ENCODE measurements at places on chromosomes 2 and 18.
A peak's percentile ranks its signal among the peaks of the same experiment; 100 is the strongest.

DNA sequence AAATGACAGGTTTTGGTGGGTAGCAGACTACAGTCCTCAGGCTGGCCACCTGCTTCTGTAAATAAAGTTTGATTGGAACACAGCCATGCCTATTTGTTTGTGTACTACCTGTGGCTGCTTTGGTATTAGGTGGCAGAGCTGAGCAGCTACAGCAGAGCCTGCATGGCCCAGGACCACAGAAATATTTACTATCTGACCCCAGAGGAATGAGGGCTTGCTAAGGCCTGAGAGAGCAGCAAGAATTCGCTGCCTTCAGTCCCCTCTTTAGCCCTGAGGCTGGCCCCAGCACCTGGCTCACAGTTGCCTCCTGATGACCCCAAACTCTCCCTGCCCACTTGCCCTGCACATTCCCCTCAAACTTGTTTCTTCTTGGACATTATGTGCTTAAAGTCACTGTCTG is 32.5 kb downstream of the POLR1A start:
- DNase-seq: no peak

DNA sequence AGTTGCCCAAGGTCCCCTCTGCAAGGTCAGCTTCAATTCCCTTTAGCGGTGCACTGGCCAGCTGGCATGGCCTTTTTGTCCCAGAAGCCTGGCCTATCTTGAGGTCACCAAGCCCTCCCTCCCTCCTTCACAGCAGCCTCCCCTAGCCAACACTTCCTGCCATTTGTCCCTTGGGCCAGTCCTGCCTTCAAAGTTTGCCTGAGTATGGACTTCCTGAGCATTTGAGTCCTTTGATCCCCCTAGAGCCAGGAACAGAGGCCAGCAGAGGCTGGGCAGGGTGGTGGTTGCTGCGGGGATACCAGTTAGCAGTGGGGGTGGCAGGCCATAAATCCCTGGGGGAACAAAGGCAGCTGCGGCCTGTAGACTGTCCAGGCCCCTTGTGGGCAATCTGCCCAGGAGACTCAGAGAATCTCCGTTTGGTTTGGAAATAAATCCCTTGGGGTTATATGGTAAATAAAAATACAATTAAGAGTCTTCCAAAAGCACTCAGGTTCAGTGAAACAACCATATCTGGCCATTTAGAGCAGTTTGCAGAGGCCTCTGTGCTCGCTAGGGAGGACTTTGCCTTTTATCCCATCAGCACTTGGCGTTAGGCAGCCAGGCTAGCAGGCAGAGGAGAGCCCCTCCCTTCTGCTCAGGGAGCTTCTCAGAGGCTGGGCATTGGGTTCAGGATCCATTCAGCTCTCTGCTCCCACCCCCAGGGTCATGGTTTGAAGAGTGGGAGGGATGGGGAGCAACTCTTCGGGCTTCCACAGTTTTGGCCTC is 3.1 kb upstream of the HES6 start:
- DNase-seq: no peak

DNA sequence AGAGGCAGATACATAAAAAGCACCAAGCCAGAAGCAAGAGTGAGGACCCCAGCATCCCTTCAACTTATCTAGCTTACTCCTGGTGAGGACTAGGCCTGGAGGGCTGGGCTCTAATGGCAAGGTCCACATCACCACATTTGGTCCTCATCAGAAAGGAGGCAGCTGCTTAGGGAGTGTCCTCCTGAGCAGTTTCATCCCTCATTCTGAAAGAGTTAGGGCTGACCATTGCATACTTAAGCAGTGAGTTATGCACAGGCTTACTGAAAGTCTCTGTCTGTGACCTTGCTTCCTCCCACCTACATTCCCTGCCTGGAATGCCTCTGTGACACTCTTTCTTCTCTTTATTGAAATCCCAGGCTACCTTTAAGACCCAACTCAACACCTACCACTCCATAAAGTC is 301.8 kb upstream of the ACVR2A start:
- no peak for DNase-seq

DNA sequence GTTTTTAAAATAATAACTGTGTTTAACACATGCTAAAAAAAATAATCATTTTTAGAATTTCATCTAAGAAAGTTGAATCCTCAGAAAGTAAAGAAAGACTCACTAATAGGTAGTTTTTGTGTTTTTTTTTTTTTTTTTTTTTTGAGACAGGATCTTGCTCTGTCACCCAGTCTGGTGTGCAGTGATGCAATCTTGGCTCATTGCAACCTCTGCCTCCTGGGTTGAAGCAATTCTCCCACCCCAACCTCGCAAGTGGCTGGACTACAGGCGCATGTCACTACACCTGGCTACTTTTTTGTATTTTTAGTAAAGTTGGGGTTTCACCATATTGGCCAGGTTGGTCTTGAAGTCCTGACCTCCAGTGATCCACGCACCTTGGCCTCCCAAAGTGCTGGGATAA is 7.1 kb downstream of the CKAP2L start:
- DNase-seq: no peak

DNA sequence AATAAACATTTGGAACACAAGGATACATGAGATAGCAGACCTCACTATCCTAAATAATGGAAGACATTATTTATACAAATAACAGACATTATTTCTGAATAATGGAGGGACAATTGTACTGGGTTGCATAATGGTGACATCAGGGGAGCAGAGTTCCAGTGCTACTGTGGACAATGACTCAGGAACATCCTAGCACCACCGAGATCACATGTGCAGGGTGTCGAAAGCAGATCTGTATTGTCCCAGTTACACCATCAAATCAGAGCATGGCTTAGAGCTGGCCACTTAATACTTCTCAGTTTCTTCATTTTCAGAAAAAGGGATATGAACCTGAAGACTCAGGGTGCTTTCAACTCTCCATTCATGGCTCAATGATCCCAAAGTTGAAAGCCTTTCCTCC is 249.1 kb upstream of the RBMS1 start:
- no peak for DNase-seq

DNA sequence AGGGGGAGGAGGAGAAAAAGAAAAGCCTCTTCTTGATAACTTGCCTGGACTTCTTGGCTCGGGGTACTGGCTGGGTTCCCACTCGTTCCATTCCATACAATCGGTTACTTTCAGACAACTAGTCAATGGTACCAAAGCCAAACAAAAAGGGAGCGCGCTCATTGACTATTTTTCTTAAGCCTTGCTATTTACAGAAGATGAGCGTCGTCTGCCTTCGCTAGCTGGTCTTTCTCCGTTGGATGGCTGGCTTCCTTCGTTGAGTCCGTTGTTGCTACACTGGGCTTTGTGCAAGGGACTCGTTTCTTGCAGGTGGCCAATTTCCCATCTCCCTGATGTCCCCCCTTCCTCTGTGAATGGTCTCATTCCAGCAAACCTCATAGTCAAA is 260.4 kb downstream of the ZNF516 start:
- DNase-seq: no peak

DNA sequence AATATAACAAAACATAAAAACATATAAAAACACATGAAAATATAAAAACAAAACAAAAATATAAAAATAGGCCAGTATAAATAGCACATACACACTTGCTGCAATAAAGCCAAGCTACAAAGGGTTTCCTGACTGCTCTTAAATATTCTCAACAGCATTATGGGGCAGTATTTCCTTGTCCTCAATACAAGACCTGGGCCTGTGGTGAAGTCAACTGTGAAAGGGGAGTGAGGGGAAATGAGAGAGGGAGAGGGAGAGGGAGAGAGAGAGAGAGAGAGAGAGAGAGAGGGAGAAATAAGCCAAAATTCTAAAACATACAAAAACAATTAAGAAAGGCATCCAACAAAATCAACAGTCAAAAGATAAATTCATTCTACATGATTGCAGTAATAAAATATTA is 82.6 kb upstream of the NEDD4L start:
- no peak for DNase-seq

GRCh38 chr18:52287151-52287550 is 52.8 kb upstream of the DCC start:
- no peak for DNase-seq

- DNase-seq: no peak
Observed at GRCh38 chr2:48339451-48339850, 190.5 kb upstream of the STON1 start.

- DNase-seq: no peak
Observed at GRCh38 chr2:120225549-120226065, 2.4 kb upstream of the TMEM185B start.

DNA sequence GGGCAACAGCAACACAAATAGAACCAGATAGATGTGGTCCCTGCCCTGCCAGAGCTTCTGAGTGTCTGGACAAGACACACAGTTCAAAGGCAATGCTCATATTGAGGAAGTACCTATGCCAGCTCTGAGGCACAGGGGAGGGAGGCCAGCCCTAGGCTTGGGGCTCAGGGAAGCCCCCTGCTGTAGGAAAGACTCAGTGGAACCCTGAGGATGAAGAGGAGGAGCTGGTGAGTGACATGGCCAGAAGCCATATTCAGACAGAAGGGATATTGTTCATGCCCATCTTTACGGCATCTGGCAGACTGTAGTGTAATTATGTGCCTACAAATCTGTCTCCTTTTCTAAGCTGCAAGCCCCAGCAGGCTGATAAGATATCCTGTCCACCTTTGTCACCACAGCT is 8.8 kb downstream of the SIGLEC15 start:
- DNase-seq: no peak

GRCh38 chr18:78557371-78557770 is 422.2 kb upstream of the SALL3 start:
- no peak for DNase-seq

DNA sequence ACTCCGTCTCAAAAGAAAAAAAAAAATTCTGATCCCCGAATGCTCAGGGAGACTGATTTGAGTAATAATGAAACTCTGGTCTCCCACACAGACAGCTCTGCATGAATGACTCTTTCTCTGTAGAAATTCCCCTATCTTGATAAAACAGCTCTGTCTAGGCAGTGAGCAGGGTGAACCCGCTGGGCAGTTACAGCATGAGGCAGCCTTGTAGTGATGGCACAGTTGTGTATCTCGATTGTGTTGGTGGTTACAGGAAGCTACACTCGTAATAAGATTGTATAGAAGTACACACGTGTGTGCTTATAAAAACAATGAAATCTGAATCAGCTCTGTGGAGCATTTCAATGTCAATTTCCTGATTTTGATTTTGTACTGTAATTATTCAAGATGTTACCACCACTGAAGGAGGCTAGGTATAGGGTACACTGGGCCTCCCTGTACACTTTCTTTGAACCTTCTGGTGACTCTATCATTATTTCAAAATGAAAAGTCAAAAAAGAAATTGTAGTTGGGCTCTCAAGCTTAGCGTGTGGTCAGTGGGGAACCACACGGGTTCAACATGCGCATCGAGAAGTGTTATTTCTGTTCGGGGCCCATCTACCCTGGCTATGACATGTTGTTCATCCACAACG is 34.9 kb upstream of the ATP8B1 start:
- no peak for DNase-seq

GRCh38 chr2:121388371-121388770 is 103.4 kb upstream of the TFCP2L1 start:
- DNase-seq: peak; percentile 13

GRCh38 chr2:60858897-60859311 is 22.5 kb upstream of the REL start:
- DNase-seq: no peak

GRCh38 chr2:173898996-173899395 is 66.2 kb downstream of the SP3 start:
- no peak for DNase-seq

DNA sequence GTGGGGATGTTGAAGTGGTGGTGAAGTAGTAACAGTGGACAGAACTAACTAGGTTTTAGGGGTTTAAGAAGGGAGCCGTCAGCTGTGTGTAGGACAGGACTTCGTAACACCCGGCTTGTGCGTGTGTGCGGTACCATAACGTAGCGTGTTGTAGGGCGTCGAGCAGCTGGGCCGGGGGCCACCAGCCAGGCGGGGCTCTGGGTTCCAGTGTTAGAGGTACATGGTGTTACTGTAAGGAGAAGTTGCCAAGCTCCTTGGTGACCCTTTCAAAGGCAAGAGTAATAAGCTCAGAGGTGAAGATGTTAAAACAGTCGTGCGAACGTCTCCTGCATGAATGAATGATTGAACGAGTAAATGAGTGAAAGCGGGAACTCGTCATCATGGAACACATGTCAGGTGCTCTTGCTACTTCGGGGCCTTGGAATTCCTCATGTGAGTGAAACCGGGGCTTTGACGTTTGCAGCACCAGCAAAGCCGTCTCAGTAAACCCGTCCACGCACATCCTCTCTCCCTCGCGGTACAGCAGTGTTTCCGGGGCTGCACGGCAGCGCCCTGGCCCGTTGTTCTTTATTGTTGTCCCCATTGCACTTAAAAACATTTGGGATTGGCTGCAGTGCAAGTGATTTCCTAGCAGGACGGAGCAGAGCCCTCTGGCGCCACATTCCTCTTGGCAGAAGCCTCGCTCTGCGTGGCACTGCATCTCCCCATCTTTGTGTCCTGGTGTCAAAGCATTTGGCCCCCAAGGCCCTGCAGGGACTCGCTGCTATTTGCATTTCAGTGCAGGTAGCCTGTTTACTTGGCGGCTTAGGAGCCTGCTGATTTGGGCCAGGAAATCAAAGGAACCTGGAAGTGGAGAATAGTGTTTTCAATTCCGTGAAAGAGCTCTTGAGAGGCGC is 115.0 kb downstream of the GBX2 start:
- peak; percentile 57 for DNase-seq

DNA sequence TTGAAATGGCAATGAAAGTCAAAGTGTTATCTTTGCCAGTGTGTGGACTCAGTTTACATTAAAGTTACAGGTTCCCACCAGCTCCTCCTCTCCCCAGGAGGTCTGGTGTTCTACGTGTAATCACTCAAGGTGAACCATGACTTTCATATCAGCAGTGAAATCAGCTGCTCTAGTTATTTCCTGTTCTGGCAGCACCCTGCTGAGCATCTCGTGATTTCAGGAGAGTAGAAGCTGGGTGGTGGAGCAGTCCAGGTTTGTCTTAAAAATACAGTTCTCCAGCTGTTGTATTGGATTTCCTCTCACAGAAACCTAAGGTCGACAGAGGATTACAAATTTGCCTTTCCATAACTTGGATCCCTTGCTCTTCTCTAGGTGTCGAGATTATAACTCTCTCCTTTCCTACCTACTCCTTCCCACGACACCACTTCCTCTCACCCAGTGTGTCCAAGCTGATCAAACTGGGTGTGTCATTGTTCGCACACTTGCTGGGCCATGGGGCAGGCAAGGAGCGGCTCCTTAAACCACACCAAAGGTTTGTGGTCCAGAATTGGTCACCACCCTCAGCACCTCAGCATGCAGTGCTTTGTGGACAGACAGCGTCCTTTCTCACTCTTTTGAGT is 13.0 kb upstream of the ARHGAP25 start:
- no peak for DNase-seq

DNA sequence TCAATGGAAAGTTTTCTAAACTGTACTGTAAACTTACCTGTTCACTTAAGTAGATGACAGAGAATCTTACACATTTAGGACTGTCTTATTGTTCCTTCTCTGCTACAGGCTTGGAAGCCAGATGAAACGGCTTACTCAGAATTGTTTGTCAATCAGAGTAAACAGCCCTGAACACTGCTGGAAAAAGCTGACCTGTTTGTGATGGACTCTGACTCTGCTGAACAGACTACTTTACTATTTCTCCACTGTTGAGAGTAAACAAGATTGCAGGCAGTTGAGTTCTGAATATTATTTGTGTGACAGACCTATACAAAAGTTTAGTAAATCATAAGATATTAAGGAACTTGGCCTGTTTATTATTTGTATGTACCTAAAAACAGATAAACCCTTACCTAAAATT is 99.0 kb downstream of the NOL10 start:
- no peak for DNase-seq

All from eye (tissue), 1 donor.